Stimulated activated CD8-positive, alpha-beta memory T cell treated with anti-CD3 and anti-CD28 coated beads, Interleukin-4, amount 100 ng/mL, for 4 hours (primary cell): ENCODE measurements at places on chromosomes 16 and 17.

GRCh38 chr16:55622930-55623561 is 32.7 kb upstream of the SLC6A2 start:
- no peak for DNase-seq

- DNase-seq = no peak
These were observed 5.7 kb downstream of the CANT1 start for GRCh38 chr17:79003661-79004411.

DNA sequence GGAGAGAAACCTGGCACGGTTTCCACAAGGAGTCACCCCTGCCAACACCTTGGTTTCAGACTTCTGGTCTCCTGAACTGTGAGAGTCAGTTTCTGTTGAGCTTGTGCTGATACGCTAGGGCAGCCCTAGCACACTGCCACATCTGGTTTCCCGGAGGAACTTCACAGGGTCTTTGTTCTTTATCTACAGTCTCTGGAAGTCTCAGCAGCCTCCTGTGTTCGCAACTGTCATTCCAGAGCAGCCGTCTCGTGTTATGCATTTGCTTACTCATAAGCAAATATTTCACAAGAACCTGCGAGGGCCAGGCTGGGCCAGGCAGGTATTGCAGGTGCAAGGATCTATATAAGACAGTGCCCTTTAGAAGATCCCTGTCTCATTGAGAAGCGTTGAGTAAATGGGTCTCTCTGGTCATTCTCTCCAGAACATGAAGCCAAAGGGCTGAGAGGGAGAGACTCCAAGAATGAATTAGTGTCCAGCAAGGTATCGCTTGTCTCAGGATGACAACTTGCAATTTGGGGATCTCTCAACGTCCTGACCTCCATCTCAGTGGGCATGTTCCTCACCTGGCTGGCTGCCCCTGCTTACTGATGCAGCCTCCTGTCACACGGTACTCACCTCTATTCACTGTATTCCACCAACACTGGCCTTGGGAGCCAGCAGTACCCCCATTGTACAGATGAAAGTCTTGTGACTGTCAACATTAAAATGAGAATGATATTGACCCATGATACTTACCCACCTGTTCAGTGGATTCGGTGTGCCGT is 141.2 kb downstream of the WWOX start:
- DNase-seq = no peak

- DNase-seq = no peak
These were observed 53.2 kb upstream of the TRAP1 start for GRCh38 chr16:3770530-3770929.

- no peak for DNase-seq
These were observed 36.3 kb upstream of the CBX4 start for GRCh38 chr17:79875511-79875910.

DNA sequence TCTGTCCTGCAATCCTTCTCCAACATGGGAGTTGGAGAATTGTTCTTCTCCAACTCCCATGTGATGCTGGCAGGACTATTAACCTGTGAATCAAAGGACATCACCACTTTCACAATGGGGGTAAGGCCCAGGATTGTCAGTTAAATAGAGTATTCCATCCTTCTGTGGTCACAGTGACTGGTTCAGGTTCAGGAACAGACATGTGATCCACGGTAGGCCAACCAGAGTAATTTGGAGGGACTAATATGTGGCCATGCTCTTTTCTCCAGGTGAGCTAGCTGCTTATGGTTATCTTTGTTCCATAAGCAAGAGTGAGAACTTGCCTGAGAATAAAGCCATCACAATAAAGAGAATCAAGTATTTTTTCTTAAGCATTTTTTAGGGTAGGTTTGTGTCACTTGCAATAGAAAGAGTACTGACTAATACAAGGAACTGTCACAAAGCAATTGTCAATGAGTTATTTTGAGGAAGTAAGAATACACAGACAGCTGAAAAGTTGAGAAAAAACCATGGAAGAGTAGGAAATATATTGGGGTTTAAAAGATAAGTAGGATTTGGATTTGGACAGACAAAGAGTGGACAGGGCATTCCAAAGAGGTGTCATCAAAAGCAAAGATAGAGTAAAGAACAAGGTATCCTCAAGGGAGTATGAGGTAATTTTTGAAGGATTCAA is 63.4 kb downstream of the BRIP1 start:
- no peak for DNase-seq

GRCh38 chr16:68972720-68973119 is 129.4 kb downstream of the TANGO6 start:
- no peak for DNase-seq

DNA sequence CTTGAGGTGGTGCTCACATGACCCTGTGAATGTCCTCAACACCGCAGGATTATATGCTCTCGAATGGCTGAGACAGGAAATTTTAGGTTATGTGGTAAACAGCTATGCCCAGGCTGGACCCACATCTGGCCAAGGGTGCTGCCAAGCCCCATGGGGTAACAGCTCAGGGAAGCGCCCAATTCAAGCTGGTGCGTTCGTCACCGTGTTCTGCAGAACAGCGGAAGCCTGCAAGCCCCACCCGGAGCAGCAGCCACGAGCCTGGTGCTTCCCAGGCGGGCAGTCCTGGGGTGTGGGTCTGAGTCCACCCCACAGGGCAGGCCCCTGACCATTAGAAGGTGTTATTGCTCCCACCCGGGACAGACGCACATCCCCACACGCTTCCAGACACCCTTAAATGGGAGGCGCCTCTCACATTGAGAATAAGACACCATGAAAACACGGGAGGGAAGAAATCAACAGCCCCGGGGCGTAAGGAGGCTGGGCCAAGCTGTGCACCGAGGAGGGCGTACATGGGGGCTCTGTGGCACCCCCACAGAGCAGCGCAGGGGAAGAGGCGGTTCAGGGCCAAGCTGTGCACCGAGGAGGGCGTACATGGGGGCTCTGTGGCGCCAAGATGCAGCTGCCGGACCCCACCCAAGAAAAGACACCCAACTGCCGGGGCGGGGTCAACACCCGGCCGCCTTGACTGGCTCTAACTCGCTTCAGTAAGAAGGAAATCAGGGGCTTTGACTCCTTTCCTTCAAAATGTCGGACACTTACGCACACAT is 2.9 kb upstream of the CYBA start:
- DNase-seq = no peak

GRCh38 chr16:82652826-82653225 is 26.1 kb downstream of the CDH13 start:
- no peak for DNase-seq

GRCh38 chr17:73783945-73784603 is 139.8 kb upstream of the SDK2 start:
- DNase-seq = no peak

- no peak for DNase-seq
These were observed 84.8 kb upstream of the PLEKHM1 start for GRCh38 chr17:45575126-45575885.

DNA sequence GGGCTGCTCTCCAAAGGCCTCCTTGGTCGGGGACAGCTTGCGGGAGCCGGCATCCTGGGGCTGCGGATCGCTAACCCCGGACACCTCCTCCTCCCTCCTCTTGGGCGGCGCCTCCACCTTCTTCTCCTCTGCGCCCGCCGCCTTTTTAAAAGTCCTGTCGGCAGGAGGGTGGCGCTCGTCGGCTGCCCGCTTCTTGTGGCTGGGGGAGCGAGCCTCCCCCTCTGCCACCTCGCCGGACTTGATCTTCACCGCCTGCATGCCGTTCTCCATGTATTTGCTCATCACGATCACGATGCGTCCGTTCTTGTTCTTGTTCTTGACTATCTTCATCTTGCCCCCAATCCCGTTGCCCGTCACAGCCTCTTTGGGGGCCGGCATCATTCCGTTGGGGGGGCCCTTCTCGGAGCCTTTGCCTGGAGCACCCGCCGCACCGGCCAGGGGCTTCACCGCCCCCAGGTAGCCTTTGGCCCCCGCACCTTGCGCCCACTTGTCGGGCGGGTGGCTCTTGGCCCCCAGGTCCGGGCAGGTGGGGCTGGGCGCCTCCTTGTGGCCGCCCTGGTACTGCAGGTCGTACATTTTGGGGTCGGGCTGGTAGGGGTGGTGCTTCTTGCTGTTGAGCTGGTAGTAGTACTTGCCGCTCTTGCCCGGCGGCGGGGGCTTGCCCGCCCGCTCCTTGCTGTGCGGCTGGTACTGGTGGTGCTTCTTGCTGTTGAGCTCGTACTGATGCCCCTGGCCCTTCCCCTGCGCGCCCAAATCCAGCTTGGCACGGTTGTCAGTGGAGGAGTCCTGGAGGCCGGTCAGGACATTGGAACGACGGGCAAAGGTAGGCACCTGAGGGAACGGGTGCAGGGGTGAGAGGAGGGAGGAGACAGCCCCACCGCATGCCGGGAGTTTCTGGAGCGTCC is 4.4 kb downstream of the CBX4 start:
- no peak for DNase-seq

DNA sequence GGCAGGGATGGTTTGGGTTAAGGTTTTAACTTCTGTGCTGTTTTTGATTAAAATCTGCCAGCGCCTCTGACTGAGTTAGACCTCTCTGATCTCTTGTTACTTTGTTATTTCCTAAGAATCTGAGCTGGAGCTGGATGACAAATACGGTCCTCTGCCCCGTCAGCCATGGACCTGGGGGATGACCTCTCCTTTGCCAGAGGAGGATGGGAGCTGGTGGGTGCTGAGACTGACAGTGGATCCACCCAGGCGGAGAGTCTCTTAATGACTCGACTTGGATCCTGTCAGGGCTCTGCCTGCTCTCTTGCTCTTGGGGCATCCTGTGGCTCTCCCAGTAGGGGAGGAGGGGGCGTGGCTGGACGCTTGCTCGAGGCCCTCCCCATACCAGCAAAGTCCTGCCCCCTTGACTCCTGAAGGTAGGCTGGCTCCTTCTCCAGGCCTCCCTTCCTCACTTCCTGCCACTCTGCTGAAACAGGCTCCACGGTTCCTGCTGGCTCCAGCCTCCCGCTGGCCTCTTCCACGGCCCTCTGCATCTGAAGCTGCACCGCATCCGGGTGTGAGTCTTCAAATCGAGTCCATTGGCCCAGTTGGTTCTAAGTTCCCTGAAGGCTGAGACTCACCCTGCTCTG is 24.8 kb upstream of the MAP3K14 start:
- DNase-seq = no peak

- DNase-seq = no peak
These were observed 81.4 kb downstream of the C17orf67 start for GRCh38 chr17:56752263-56752836.

DNA sequence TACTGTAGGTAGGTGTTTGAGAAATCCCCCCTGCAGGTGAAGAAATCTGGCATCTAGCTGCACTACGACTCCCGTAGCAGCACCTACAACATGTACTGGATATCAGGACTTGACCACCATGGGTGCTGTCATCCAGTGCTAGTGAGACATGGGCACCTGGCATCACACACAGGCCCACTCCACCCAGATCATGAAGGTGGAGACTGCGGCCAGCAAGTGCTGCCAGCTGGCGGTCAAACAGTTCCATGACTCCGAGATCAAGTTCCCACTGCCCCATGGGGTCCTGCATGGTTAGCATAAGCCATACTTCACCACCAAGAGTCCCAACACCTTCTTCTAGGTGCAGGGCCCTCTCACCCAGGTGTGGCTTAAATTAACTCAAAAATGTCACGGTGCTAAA is 213.0 kb upstream of the C17orf78 start:
- DNase-seq = no peak

- DNase-seq = no peak
These were observed 796 bp downstream of the HOXB3 start for GRCh38 chr17:48589060-48589830.
